Activated CD8-positive, alpha-beta memory T cell treated with anti-CD3 and anti-CD28 coated beads for 1 hour (primary cell): ENCODE measurements at places on chromosomes 11 and 22.

DNA sequence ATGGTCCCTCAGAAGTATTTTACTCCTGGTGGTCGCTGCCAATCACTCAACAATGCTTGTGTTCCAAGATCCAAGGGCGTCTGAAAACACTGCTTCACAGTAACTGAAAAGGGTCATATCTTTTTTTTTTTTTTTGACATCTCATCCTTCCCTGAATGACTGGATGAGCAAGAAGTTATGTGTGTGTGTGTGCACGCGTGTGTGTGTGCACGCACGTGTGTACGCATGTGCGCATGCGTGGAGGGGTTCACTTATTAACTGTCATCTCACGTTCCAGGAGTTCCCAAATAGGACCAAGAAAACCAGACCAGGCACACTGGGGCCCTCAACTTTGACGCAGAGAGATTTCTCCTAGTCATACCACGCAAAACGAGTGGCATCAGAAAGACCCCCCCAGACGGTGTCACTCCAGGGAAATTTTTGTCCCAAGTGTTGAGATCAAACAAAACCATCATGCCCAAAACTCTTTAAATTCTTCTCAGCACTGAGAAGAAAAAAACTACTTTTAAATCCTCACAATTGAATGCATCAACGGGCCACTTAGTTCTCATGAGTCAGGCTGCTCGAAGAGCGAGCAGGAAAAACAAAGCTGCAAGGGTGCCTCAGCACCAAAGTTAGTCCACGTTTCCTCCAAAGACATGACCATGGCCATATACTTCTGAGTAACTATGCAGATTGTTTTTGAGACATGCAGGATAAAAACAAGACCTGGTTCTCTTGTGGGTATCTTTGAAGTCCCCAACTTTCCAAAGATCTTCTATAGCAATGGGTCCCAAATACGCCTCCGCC, 12.9 kb downstream of the MN1 start:
- no peak for DNase-seq

DNA sequence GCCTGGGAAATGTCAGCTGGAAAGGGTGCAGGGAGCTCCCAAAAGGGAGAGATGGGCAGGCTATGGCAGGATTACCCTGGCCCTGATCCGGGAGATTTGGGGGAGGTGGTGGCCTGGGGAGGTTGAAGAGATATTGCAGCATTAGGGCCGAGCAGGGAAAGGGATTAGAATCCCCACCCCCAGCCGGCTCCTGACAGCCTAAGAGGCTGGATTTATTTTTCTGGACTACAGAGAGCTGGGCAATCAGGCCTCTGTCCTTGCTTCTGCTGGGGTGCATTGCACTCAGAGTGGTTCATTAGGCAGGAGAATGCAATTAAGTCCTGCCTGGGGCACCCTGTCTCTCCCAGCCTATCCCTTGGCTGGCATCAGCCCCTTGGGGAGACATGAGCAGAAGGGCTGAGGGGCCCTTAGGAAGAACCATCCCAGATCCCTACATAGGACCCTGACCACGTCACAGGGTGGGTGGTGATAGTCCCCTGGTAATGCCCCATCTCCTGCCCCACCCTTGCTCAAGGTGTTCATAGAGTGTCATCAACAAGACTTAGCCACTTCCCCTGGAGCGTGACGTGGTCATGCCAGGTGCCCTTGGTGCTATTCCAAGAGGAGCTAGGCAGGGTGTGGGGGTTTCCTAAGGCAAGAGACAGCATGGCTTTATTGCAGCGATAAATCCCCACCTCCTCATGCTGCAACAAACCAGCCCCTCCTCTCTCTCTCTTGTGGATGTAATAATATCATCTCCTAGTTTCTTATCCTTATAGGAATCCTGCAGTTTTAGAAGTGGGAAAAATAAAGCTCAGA, 38.4 kb upstream of the KLHL35 start:
- DNase-seq: no peak

GRCh38 chr11:120316880-120317688, 8.0 kb upstream of the TLCD5 start:
- DNase-seq: no peak

DNA sequence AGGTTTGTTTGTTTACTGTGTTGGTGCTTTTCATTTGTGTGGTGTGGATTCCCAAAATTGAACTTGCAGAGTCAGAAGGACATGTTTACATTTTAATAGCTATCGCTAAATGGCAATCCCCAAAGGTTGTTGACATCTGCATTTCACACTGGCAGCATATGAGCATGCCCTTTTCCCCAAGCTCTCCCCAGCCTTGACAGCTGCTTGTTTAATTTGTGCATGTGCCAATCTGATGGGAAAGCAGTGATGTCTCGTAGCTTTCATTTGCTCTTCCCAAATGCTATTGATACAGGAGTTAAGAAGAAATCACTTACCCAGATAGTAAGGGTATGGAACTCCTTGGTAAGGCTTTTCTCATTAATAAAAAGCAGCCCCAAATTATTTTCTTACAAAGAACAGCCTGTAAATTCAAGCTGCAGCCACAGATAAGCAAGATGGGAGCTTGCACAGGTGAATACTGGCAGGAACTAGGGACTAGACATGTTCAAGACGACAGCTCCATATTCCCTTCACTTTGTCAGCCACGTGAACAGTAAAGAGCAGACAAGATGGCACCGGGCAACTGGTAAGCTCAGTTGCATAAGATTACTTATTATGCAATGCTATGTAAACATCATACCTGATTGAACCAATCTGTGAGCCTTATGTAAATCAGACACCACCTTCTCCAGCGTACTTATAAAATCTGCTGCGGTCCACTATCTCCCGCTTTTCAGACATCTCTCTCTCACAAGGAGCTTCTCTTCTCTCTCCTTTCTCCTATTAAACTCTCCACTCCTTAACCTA, 87.4 kb downstream of the IGLL5 start:
- no peak for DNase-seq

DNA sequence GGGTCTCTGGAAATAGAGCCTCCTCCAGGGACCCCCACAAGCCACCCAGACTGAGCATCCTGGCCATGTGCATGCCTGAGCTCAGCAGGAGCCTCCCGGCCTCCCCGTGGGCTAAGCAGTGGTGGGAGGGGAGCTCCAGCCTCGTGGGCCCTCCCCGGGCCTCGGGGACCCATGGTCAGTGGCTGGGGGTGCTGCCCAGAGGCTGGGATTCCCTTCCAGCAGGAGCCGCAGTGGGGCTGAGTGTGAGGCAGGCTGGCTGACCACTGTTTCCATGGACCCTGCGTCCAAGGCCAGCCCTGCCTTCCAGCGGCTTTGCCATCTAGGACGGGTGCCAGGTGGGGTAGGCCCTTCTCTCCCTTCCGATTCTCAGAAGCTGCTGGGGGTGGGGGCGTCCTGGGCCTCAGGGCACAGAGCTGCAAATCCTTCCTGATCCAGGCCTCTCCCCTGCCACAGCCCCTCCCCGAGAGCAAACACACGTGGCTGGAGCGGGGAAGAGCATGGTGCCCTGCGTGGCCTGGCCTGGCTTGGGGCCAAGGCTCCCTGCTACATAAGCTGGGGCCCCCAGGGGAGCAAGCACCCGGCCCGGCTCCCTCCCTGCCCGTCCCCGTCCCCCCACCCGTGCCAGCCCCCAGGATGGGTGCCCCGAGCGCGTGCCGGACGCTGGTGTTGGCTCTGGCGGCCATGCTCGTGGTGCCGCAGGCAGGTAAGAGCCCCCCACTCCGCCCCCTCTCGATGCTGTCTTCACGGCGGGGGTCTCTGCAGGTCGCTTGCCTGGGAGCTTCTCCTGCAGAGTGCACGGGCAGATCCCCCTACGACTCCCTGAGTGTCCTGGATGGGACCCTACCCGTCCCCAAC, at the start of gene MUC5B:
MUC5B (plus strand) TSS at position 576 of the 855 bp plus-strand sequence; CDS start at position 634, 58 bp downstream.
- no peak for DNase-seq

- no peak for DNase-seq
These were observed 169.3 kb downstream of the CTTN start for GRCh38 chr11:70567680-70568034.

DNA sequence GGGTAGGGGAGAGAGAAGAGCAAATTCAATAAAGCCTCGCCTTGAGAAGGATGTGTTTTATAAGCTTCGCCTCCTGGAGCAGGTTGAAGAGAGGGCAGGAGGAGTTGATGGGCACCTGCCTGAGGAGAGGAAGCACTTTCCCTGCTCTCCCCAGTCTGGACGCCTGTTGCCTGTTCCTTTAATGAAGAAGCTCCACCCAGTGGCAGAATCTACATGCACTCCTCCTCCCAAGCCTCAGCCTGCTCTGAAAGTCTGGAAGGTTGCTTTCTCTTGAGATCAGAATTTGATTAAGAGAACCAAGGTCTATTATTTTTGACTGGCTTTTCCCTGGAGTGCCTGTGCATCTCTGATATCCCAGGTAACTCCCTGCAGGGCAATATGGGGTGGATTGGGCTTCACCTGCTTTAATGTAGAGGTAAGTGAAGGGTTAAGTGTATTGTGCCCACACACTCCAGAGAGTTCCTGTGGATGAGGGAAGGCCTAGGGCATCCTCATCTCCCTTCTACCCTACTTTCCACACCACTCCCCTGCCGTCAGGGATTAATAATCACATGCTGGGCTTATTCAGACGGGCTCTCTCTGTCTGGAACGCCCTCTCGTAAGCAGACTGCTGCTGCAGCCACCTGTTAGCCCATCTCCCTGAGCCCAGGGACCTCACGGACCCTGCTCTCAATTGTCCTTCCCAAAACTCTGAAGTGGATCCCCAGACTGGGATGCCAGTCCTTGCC, 22.3 kb downstream of the NTM start:
- no peak for DNase-seq

DNA sequence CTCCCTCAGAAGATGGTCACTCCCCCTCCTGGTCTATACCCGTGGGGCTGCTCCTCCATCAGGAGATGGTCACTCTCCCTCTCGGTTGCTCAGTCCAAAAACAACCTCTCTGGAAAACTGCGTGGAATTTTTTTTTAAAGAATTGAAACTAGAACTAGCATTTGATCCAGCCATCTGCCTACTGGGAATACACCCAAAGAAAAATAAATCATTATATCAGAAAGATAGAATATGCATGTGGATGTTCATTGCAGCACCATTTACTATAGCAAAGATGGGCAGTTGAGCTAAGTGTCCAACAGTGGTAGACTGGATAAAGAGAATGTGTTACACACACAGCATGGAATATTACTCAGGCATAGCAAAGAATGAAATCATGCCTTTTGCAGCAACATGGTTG, 75.7 kb upstream of the B3GAT1 start:
- no peak for DNase-seq

DNA sequence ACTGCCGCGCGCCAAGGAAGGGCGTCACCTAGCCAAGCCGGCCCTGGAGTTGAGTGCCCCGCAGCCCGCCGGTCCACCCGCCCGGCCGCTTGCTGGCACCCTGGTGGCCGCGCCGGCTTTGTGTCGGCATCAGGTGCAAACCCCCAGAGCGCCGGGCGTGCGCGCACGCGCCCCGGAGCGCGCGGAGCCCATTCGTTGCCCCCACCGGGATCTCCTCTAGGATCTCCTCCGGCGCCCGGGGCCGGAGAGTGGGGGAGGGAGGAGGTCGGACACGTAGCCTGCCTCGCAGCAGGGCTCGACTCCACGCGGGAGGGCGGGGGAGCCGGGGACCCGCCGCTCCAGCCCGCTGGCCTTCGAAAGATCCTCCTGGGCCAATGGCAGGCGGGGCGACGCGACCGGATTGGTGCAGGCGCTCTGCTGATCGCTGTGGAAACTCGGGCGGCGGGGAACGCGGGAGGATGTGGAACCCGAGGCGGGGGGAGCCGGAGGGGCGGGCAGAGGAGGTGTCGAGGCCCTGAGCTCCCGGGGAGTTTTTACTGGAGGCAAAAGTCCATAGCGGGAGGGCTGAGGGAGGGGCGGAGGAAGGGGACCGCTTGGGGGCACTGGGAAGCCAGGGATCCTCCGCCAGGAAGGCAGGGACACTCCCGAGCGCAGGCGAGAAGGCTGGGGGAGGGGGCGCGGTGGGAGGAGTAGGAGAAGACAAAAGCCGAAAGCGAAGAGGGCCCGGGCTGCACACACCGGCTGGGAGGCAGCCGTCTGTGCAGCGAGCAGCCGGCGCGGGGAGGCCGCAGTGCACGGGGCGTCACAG, at the start of gene FADS2:
FADS2 (plus strand) TSS at position 730 of the 808 bp plus-strand sequence. CDS start 91 bp downstream, outside the sequence.
- no peak for DNase-seq

DNA sequence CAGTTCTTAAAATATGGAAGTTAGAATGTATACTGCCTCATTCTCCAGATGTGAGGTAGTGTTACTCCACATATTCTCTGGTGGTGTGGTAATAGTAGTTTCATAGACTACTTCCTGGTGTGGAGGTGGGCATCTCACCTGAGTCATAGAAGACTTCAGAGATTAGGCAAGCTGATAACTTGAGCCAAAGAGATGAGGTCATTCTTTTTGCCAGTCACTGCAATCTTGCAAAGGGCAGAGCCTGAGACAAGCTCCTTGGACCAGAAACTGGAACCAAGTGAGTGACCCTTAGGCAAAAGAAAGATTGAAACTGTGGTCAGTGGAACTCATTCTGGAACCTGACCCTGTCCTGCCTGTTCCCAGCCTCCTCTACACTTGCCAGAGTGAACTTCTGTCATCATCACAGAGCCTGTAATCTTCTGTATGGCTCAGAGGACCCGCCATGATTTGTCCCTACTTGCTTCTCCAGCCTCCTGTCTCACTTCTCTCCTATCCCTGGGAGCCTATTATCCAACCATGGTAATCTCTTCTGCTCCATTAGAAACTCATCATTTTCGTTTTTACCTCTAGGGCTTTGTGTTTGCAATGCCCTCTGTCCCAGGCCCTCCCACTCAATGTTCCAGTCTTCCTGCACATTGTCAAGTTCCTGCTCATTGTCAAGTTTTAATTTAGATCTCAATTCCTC, 10.6 kb upstream of the CCDC83 start:
- DNase-seq: no peak

DNA sequence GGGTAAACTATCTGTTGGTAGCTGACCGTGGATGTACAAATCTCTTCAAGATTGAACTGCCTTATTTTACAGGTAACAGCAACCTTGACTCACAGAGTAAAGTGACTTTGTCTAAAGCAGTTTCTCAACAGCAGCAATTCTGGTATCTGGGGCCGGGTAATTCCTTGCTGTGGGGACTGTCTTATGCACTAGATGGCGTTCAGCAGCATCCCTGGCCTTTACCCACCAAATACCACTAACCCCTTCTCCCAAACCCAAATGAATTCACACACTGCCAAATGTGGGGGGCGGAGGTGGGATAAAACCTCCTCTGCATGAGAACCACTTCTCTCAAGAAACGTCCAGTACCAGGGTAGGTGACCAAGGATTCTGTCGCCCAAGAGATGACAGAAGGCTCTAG, 1.7 kb upstream of the INCENP start:
- DNase-seq: no peak

DNA sequence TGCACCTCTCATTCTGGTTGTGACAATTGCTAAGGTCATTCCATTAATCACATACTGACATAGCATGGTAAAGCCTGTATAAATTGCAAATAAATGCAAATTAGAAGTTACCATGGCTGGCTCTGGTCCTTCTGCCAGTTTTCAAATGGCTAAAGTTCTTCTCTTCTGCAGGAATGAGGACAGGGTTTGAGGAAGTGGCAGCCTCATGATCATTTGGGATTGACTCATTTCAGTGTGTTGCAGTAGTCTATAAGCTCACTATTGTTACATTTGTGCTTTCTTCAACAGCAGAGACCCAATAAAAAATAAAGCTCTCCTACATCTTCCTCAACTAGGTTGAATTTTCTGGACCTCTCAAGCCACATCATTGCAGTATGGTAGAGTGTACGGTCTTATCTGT, 60.3 kb downstream of the NECTIN1 start:
- no peak for DNase-seq

- DNase-seq: no peak
These were observed 14.8 kb upstream of the MUC5B start for GRCh38 chr11:1208144-1208393.
